ENCODE measurements at places on chromosomes 5 and 9.

- no peak for DNase-seq
Measured at GRCh38 chr5:123454259-123454911, 31.2 kb upstream of the CEP120 start.

DNA sequence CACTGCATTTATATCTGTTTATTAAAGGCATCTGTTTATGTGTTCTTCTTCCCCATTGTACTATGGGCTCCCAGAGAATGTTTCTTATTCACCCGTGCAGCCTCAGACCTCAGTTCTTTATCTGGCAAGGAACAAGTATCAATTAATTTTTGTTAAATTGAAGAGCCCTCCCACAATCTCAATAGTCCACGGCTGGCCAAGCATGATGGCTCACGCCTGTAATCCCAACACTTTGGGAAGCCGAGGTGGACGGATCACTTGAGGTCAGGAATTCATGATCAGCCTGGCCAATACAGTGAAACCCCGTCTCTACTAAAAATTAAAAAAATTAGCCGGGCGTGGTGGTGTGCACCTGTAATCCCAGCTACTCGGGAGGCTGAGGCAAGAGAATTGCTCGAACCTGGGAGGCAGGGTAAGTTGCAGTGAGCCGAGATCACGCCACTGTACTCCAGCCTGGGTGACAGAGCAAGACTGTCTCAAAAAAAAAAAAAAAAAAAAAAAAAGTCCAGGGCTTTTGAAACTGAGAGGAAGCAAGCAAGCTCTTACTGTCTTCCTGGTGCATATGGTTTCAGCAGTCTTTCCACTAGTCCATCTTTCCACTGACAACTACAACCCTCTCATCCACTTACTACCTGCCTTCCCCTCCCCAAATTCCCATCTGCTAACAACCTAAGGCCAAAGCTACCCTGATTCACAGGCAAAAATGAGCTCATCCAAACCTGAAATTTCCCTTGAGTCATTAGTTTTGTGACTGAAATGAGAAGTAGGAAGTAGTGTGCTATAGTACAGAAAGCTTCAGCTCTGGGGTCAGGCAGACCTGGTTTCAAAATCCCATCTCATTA is 2.3 kb upstream of the HK3 start:
- no peak for DNase-seq

GRCh38 chr5:78896132-78896531 is 89.0 kb downstream of the ARSB start:
- peak; percentile 78 for DNase-seq

GRCh38 chr9:36126016-36126730 is 10.4 kb upstream of the GLIPR2 start:
- no peak for DNase-seq

DNA sequence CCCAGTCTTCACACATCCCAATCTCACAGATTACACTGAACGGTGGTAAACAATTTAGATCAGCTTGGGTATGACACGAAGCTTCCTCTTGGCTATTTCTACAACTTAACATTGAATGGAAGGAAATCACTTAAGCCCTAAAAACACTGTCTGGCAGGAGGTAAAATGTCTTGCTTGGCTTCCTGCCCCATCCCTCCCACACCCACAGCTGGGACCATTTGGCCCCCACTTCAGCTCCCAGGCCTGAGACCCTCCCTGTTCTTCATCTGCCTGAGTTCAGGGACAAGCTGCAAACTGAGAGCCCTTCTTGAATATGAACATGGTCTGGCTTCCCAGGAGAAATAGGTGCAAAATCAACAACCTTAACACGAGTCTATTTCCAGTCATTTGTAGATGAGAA is 3.4 kb upstream of the COL15A1 start:
- DNase-seq: no peak

DNA sequence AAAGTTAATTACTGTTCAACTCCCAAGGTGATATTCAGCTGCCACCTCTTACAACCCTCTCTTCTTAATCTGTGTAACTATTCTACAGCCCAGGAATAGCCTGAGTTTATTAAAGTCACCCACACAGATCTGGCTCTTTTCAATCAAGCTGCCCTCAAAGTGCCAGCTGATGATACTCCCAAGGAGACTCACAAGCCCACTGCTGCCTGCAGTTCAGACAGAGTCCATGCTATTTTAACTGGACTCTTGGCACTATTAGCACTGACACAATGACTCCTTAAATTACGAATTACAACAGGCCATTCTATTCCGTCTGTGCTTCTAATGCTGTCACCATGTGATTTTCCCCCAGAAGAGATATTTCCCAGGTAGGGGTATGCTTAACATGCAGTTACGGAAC is 26.3 kb downstream of the REEP5 start:
- DNase-seq: no peak

GRCh38 chr5:89721353-89721752 is 688.2 kb downstream of the CETN3 start:
- peak; percentile 74 for DNase-seq

GRCh38 chr5:14582797-14583137 is 1.2 kb downstream of the OTULINL start:
- DNase-seq: no peak

GRCh38 chr5:129904667-129905472 is 605 bp downstream of the CHSY3 start:
- peak; percentile 19 for DNase-seq

GRCh38 chr5:981456-981855 is 27.1 kb upstream of the NKD2 start:
- DNase-seq: no peak

DNA sequence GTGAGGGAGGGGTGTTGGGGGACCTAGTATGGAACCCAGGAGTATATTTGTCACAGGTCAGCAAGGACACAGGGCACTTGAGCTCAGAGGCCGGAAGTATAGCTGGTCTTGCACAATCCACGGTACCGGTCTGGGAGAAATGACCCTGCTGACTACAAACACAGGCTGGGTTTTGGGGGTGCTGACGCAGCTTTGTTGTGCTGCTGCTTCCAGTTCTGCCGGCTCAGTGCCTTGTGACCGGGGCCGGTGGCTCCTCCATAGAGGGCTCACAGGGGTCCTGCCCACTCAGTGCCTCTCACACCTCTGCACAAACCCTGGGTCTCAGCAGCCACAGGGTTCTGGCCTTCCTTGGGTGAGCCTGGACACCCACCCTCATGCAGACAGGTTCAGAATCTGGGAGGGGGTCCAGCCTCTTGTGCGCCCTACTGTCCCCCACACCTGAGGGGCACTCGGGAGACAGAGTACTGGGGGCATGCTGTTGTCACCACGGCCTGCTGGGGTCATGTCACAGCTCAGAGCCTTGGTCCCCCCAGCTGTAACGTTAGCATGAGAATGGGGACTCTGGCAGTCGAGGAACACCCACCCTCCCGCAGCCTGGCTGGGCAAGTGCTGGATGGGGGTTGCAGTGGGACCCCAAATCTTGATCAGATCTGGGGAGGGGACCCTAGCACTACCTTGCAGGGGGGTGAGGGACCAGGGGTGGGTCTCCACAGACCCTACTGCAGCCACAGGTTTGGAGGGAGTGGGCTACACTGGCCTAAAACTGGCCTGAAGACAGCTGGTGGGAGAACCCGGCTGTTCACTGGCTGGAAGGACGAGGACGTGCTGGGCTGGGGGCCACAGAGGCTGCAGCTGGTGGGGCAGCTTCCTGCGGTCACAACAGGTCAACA is 17.7 kb downstream of the NINJ1 start:
- no peak for DNase-seq

GRCh38 chr5:2900360-2900759 is 148.9 kb upstream of the IRX2 start:
- no peak for DNase-seq

DNA sequence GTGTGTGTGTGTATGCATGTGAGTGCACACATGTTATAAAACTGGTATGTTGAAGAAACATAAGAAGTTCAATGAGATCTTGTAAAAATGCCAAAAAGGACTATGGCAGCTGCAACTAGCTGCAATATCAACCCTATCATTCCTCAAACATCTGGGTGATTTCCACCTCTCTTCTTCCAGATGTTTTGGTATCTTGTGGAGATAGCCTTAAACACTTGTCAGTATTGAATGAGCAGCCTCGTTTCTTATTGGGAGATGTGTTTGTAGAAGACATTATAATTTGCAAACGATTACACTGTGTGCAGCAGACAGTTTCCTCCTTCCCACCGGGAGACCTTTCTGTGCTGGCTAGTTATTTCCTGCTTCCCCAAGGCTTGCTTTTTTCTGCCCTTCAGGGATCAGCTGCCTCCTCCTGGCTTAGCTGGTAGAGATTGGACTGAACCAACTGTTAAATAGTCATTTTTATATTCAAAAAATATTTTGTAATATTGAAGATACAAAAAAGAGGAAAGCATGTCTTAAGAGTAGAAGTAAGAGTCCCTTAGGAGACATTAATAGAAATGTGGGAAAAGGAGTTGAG is 168.4 kb upstream of the MPDZ start:
- no peak for DNase-seq

GRCh38 chr9:108282872-108283271 is 572.9 kb downstream of the ACTL7B start:
- no peak for DNase-seq

GRCh38 chr5:53167836-53168235 is 58.3 kb upstream of the MOCS2 start:
- DNase-seq: peak; percentile 41

DNA sequence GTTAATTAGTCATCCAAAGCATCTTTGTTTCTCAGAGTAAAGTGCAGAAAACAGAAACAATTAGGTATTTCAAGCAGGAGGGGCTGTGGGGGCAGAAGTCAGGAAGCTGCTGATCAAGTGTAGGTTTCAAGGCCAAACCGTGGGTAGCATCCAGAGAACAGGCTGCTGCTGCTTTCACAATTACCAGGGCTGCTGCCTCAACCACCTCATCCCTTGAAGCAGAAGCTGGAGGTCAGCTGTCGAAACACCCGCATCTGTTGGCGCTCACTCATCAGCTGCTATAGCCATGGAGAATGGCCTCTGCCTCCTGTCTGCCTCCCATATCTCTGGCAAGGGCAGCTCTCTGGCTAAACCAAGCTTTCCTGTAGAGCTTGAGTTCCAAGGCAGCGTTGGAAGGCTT is 122.9 kb upstream of the OSMR start:
- DNase-seq: no peak

GRCh38 chr5:54313311-54314270 is 3.2 kb upstream of the ARL15 start:
- DNase-seq: no peak

DNA sequence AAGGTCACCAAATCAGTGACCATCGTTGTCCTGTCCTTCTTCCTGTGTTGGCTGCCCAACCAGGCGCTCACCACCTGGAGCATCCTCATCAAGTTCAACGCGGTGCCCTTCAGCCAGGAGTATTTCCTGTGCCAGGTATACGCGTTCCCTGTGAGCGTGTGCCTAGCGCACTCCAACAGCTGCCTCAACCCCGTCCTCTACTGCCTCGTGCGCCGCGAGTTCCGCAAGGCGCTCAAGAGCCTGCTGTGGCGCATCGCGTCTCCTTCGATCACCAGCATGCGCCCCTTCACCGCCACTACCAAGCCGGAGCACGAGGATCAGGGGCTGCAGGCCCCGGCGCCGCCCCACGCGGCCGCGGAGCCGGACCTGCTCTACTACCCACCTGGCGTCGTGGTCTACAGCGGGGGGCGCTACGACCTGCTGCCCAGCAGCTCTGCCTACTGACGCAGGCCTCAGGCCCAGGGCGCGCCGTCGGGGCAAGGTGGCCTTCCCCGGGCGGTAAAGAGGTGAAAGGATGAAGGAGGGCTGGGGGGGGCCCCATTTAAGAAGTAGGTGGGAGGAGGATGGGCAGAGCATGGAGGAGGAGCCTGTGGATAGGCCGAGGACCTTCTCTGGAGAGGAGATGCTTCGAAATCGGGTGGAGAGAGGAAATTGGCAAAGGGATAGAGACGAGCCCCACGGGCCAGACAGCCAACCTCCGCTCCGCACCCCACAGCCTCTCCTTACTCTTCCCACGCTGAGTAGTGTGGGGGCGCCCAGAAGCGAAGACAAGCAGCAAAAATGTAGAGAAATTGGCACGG is 1.7 kb downstream of the RXFP3 start:
- no peak for DNase-seq

DNA sequence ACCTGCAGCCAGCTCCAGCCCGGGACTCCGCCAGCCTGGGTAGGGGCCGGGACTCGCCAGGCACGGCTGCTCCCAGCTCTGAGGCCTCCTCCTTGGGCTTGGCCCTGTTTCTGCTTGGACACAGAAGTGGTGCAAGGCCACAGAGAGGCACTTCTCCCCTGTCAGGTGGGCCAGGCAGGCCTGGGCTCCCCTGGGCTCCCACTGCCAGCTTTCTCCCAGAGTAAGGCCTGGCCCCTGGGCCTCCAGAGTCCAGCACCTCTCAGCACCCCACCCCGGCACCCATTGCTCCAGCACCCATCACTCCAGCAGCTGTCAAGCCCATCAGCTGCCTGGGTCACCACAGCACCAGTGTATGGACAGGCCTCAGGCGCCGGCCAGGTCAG is 71.1 kb upstream of the LRRTM2 start:
- DNase-seq: no peak

- no peak for DNase-seq
Measured at GRCh38 chr5:61184708-61185107, 22.4 kb upstream of the SMIM15 start.

DNA sequence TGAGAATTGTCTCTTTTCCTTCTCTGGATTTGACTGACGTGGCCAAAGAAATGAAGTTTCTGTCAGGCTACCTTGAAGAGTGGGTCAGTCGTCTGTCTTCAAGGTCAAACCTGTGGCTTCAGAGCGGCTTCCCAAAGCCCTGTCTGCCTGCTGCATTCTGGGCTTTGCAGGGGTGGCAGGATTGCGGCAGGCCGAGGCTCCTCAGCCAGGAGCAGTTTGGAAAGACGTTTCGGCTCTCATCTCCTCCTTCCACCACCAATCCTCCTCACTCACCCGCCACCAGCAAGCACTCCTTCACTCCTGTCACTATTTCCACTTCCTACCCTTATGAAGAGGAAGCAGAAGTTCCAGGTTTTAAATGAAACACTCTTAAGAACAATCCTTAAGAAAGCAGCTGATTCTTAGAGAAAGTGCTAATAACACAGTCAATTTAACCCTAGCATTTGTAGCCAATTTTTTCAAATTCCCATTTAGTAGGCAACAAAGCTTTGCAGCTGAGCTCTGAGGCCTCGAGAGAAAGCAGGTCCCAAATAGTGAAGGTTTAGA is 351.7 kb downstream of the ZNF608 start:
- DNase-seq: no peak

DNA sequence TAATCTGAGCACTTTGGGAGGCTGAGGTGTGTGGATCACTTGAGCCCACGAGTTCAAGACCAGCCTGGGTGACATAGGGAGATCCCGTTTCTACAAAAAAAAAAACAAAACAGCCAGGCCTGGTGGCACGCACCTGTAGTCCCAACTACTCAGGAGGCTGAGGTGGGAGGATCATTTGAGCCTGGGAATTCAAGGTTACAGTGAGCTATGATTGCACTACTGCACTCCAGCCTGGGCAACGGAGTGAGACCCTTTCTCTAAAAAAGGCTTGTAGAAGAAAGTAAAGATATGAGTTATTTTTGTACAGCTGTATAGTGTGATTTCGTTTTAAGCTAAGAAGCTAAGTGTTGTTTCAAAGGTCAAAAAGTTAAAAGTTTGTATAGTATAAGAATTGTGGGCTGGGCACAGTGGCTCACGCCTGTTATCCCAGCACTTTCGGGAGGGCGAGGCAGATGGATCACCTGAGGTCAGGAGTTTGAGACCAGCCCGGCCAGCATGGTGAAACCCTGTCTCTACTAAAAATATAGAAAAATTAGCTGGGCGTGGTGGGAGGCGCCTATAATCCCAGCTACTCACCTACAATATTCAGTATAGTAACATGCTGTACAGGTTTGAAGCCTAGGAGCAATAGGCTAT is 18.8 kb downstream of the UBE2R2 start:
- DNase-seq: no peak
